ENCODE measurements at places on chromosomes 6 and 20.

DNA sequence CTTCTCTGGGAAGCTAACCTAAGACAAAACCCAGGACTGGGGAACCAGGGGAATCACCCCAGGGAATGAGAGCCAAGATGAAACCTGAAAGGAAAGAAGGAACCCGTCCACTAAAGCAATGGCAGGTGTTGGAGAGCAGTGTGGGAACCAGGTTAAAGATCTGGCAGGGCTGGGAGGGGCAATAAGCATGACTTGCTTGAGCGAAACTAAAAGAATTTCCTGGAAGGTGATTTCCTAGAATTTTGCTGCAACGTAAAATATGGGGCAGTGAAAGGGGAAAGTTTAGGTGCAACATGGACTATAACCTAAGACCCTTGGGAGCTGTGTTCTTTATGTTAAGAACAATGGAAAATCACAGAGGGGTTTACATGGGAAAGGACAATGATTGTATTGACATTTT, 126.2 kb upstream of the SSTR4 start:
- no peak for DNase-seq

GRCh38 chr6:20605061-20605460, 70.8 kb downstream of the CDKAL1 start:
- DNase-seq = no peak

DNA sequence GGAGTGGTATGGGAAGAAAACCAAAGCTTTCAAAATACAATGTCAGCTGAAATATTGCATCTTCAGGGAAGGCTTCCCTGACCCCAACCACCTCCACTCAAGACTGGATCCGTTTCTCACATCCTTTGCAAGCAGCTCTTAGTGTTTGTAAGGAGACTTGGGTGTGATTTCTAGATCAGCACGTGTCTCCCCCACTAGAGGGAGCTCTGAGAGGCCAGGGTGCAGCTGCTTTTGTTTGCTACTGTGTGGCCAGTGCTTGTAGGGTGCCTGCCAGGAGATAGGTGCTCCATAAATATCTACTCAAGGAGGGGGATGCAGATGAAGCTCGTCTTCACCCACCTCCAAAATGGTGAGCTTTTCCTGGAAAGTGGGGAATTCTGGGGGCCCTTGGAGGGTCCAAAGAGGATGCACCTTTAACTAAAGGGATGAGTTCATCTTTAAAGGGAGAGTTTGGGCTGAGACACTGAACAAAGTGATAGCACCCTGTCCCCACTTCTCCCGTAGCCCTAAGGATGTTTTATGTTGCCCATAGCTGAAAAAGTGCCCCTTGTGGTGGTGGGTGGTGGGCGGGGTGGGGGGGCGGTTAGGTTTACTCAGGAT, 52.6 kb upstream of the MAFB start:
- DNase-seq = peak; percentile 39

GRCh38 chr6:78605909-78606446, 261.4 kb upstream of the IRAK1BP1 start:
- DNase-seq = no peak

GRCh38 chr20:50645253-50646068, 45.9 kb downstream of the RIPOR3 start:
- no peak for DNase-seq

- peak; percentile 89 for DNase-seq
Observed at GRCh38 chr20:577167-577791, 32.8 kb downstream of the TCF15 start.

GRCh38 chr6:12245763-12246718, 44.1 kb upstream of the EDN1 start:
- DNase-seq = no peak

- no peak for DNase-seq
Observed at GRCh38 chr20:17614812-17615644, 45.2 kb downstream of the DSTN start.

GRCh38 chr6:42441697-42442081, 10.0 kb downstream of the TRERF1 start:
- DNase-seq = no peak

DNA sequence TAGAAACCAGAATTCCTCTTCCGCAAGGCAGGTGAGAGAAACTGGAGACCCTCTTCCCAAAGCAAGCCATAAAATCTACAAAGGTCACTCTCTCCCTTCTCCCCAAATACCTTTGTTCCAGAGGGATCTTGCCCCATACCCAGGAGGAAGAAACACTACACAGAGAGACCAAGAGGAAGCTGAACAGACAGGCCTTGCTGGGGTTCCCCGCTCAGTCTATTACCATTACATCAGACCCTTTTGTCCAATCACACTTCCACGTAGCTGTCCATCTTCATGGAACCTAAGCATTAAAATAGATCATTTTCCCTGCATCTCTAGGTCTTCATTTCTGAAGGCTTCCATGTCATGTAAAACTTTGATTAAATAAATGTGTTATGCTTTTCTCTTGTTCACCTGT, 32.1 kb downstream of the METTL24 start:
- no peak for DNase-seq

- no peak for DNase-seq
Observed at GRCh38 chr6:166285233-166285632, 23.0 kb downstream of the PRR18 start.

- peak; percentile 26 for DNase-seq
Observed at GRCh38 chr6:47437592-47437991, 40.0 kb upstream of the CD2AP start.

DNA sequence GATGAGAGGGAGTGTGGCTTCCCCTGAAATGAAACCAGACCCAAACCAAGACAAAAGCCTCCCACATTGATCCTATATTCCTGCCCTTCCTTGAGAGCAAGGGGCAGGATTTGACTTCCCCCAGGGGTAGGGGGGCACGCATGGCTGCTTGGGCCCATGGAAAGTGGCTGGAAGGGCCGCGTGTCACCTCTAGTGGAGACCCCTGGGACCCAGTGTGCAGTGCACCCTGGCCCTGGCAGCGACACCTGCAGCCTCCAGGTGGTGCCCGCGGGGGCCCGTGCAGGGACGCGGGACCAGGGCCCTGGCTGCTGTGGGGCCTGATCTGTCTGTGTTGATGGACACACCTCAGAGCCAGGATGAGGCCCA, 18.0 kb upstream of the SLCO4A1 start:
- DNase-seq = no peak

DNA sequence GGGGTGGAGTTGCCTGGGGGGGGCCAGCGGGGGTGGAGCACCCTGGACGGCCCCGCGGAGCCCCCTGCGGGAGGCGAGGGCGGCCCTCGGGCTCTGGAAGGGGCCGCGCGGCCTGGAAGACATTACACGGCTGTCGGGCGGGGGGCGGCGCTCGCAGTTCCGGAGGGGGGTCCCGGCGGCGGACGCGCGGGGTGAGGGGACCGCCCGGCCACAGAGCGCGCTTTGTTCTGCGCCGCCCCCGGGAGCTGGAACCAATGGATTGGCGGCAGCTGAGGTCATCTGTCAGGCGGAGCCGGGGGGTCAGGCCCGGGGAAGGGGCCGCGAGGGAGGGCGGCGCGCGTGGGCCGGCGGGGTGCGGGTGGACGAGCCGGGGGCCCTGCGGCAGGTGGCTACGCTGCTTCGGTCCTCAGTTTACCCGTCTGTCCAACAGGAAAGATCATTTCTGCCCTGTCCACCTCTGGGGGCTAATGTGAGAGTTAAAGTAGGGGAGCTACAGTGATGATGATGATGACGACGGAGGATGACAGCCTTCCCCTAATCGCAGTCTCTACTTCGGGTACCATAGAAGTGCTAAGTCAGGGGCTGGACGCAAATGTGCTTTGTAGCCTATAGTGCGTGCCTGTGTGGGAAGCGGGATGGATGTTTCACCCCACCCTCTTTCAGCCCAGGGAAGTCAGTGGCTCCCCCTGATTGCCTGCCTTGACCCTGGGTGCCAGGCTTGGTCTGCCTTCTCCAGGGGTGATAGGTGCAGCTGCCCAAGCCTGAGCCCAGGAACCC, 10.4 kb downstream of the SRXN1 start:
- DNase-seq = no peak

DNA sequence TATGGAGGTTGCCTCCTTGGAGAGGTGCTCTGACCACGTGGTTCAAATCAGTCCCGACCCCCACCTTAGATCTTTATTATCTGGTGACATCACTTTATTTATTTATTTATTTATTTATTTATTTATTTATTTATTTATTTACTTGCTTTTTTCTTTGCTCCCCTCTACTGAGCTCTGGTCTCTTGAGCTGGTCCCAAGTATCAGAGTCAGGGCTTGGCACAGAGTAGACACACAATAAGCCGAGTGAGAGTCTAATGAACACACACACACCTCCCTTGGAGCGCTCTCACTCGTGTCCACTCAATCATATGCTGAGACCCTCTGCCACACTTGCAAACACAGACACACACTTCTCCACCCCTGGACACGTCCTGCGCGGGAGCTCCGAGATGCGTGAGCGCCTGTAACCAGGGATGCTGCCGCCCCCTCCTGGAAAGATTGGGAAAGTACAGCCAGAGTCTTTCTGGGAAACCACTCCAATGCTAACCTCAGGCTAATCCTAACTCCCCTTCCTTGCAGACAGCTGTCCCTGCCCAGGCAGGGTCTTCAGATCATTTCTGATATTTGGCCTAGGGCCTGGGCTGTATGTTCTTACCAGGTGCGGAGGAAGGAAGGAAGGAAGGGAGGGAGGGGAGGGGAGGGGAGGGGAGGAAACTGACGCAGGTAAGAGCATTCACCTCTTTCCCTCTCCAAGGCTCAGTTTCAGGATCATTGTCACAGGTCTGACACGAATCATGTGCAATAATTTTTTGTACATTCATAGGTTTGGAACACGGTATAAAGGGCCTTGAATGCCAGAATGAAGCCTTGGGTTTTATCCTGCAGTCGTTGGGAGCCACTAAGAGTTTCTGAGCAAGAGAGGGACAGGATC, 70.9 kb downstream of the STK35 start:
- peak; percentile 64 for DNase-seq

GRCh38 chr6:32903952-32904351, 36.9 kb downstream of the HLA-DMB start:
- DNase-seq = no peak

- DNase-seq = peak; percentile 46
Observed at GRCh38 chr6:139370283-139370998, 4.0 kb downstream of the CITED2 start.

DNA sequence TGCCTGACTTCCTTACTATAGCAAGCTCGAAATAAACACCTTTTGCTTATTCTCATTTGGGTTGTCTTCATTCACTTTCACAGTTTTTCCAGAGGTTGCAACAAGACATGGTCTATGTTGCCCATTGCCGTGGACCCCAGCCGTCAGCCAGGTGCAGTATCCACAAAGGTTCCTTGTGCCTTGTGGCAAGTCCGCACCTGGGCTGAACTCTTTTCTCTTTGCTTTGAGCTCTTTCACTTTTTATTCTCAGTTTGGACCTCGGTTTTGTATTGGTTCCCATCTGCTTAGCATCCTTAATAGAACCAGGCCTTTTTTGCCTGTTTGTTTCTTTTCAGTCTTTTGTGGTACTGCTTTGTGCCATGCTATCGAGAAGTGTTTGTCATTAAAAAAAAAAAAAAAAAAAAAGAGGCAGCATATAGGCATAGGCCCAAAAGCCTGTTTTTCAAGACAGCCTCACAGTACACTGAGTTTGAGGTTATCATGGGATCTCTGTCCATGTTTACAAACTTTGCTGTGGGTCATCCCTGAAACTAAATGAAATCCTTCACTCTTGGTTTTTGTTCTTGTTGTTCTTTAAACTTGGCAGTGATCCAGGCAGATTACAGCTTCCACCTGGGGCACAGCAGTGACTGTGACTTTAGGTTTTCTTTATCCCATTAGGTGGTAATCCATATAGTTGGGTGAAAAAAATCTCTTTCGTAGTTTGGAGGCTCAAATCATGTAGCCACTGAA, 33.3 kb downstream of the GSTA3 start:
- DNase-seq = no peak

GRCh38 chr6:143745166-143746133, 67.7 kb downstream of the PHACTR2 start:
- no peak for DNase-seq

DNA sequence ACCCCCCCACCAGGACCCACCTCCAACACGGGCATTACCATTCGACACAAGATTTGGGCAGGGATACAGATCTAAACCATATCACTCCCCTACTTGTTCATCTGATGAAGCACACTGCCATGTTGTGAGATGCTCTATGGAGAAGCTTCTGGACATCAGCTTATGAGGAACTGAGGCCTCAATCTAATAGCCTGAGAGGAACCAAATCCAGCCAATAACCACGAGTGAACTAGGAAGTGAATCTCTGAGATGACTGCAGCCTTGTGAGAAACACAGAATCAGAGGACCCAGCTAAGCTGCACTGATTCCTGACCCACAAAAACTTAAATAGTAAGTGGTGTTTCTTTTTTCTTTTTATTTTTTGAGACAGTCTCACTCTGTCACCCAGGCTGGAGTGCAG, 21.6 kb upstream of the ZBTB2 start:
- no peak for DNase-seq

DNA sequence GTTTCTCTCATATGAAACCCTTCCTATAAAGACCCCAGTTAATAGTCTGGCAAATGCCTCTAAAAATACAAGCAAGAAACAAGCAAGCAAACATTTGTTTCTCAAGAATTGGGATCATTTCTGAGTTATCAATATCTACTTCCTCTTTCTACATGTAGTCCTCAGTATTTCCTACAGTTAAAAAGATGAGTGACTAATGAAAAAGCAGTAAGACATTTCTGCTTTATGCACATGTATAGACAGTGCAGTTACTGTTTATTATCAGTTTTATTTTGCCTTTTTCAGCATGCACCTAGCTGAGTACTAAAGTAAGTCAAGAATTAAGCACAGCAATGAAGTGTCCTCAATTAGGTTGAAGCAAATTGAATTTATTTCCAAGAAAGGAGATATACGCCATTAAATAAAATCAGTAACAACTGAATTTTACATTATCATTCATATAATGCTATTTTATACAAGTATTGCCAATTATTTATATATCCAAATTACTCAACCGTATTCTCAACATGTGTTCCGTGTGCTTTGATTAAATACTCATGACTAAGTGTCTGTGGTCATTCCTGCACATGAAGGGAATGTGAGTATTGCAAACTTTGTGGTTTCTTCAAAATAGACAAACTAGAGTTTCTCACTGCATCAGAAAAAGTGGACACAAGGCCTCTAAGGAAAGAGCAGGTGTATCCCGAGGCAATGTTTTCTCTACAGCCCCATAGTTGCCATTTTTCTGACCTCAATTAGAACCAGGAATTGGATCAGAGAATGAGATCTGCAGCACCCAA, 159.3 kb upstream of the MARCKS start:
- peak; percentile 28 for DNase-seq

DNA sequence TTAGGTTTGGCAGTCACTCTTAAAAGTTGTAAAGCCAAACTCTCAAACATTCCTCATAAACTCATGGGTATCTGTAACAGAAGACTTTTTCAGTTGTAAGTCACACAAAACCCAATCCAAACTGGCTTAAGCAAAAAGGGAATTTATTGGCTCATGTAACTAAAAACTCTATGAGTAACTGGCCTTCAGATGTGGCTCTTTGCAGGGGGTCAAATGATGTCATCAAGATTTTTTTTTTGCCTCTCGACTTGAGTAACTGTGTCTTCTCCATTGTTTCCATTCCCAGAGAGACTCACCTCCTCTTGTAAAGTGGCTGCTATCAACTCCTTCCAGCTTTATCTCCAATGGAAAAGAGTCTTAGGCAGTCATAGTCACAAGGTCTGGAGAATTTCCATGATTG, 645.0 kb downstream of the DHX35 start:
- no peak for DNase-seq

GRCh38 chr6:117034971-117035370, 157.9 kb downstream of the RFX6 start:
- no peak for DNase-seq

- DNase-seq = no peak
Observed at GRCh38 chr6:6220718-6221117, 99.7 kb downstream of the F13A1 start.
